WERI-Rb-1 (cell line): ENCODE measurements at places on chromosomes 7 and 10.

GRCh38 chr10:77240706-77241349 is 396.8 kb downstream of the KCNMA1 start:
- DNase-seq, result no peak

- no peak for DNase-seq
Observed at GRCh38 chr10:73601486-73601921, 10.4 kb upstream of the USP54 start.

DNA sequence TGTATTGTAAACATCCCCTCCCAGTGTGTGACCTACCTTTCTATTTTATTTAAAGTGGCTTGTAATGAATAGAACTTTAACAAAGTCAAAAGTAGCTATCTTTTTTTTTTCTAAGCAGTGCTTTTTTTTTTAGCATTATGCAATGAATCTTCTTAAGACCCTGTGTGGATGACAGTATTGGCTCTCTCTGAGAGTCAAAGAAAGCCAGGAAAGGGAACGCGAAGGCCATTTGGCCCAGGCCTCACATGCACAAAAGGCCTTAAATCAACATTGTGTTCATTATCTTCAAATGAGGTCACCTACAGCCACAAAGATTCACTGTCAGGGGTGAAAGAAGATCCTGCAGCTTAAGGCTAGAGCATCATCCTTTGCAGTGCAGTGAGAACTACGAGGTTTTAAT is 721.5 kb downstream of the GRID1 start:
- no peak for DNase-seq

DNA sequence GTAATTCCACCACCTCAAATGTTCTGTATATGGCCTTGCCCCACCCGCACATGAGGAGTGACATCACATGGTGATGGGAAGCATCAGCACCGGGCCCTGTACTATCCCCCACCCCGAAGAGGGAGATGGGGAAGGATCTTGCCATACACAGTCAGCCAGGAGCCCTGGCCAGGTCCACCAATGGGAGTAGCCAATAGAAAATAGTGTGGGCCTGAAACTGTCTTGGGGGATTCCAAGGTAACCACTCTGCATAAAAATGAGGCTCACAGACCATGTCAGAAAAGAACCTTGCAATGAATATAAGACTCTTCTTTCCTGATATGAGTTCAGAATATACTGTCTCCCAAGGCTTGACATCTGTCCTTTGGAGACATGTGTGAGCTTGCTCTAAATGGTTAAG is 51.1 kb downstream of the ADRB1 start:
- DNase-seq, result no peak

DNA sequence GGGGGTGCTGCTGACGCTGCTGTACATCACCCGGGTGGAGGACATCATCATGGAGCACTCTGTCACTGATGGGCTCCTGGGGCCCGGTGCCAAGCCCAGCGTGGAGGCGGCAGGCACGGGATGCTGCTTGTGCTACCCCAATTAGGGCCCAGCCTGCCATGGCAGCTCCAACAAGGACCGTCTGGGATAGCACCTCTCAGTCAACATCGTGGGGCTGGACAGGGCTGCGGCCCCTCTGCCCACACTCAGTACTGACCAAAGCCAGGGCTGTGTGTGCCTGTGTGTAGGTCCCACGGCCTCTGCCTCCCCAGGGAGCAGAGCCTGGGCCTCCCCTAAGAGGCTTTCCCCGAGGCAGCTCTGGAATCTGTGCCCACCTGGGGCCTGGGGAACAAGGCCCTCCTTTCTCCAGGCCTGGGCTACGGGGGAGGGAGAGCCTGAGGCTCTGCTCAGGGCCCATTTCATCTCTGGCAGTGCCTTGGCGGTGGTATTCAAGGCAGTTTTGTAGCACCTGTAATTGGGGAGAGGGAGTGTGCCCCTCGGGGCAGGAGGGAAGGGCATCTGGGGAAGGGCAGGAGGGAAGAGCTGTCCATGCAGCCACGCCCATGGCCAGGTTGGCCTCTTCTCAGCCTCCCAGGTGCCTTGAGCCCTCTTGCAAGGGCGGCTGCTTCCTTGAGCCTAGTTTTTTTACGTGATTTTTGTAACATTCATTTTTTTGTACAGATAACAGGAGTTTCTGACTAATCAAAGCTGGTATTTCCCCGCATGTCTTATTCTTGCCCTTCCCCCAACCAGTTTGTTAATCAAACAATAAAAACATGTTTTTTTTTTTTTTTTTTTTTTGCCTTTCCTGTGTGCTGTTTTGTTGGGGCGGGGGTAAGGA is 55.8 kb downstream of the TSPAN15 start:
- no peak for DNase-seq
